HTR-8/SVneo (cell line): ENCODE measurements at places on chromosomes 12 and 14.

- DNase-seq, result no peak
Observed at GRCh38 chr12:15320881-15321280, 1.4 kb upstream of the PTPRO start.

DNA sequence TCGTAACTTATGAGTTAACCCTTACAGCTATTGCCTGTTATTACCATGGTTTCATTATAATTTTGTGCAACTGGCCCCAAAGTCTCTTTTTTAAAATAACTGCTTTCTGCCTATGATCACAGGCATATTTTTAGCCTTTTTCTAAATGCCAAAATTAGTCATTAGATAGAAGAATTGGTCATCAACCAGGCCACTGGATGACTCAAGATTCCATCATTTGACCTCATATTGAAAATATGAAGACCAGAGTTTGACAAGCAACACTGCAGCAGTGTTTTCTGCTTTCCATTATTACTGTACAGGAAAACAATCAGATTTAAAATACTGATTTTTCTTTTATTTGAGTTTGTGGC is 54.7 kb upstream of the OTOGL start:
- peak; percentile 40 for DNase-seq

DNA sequence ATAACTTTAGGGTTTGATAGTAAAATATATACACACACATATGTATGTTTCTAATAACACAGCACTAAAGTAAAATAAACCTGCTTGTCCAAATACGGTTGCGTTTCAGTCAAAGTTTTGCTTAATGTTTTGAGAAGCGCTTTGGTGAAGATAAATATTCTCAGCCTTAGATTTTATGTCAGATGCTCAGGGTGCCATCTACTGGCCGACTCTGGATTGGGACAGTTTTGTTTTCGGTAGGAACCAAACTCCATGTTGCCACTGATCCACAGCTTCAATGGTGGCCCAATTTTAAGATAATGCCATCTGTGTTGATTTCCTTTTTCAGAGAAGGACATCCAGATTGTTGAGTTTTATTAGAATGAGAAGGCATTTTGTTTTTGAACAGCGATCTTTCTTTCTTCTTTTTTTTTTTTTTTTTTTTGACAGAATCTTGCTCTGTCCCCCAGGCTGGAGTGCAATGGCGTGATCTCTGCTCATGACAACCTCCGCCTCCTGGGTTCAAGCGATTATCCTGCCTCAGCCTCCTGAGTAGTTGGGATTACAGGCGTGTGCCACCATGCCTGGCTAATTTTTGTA is 43.1 kb downstream of the LLPH start:
- peak; percentile 48 for DNase-seq

- no peak for DNase-seq
Observed at GRCh38 chr12:108324351-108325017, 14.6 kb downstream of the CMKLR1 start.

DNA sequence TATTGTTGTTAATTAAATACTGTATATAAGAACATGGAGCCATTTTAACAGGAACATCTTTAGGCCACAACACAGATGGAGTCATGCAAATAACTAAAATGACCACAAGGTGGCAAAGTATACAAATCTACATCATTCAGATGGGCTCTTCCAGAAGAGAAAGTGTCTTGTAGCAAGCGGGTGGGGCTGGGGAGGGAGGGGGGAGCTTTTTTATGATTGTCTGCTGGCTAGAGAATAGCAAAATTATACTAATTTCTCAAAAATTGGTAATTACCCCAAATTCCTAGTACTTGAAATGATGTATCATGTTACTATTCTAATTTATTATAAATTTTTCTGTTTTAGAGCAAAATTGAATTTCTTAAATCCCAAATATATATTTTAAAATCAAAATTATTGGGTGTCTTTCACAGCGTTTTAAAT is 378.7 kb downstream of the PRKD1 start:
- DNase-seq, result peak; percentile 77

GRCh38 chr12:120834489-120835303 is 69.5 kb downstream of the SPPL3 start:
- DNase-seq, result no peak

GRCh38 chr12:89783359-89784060 is 74.9 kb upstream of the ATP2B1 start:
- DNase-seq, result peak; percentile 23
